Activated CD4-positive, alpha-beta T cell treated with anti-CD3 and anti-CD28 coated beads, Interleukin-2, amount 10 ng/mL, durations not matched to agents 24 days and 14 days (primary cell): ENCODE measurements at places on chromosomes 4 and X. TPM values are rescaled to one million over a fixed set of nuclear protein-coding genes. Genes with fewer than 3 reads are reported as not detected.
A peak's percentile ranks its signal among the peaks of the same experiment; 100 is the strongest.

- DNase-seq, result no peak
Observed at GRCh38 chr4:174933083-174933482, 14.9 kb downstream of the ADAM29 start.

DNA sequence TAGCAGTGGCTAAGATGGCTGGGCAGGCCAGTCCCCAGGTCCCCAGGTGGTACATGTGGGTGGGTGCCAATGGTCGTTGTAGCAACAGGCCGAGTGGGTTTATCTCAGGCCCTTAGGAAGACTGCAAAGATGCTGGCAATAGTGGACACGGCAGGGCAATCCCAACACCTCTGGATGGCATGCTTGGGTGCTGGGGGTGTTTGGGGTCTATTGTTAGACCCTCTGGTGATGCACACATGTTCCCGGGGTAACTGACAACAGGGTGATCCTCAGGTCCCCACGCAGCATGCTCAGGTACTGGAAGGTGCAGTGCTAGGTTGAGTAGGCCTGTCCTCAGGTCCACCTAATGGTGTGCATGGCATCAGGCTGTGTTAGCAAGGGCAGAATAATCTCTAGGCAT, 267.5 kb downstream of the ANKRD50 start:
- DNase-seq, result no peak

GRCh38 chr4:6688879-6689505, 4.7 kb upstream of the S100P start:
- DNase-seq, result peak; percentile 92

Gene GABRE
- total RNA-seq, result not detected in 2 replicates

DNA sequence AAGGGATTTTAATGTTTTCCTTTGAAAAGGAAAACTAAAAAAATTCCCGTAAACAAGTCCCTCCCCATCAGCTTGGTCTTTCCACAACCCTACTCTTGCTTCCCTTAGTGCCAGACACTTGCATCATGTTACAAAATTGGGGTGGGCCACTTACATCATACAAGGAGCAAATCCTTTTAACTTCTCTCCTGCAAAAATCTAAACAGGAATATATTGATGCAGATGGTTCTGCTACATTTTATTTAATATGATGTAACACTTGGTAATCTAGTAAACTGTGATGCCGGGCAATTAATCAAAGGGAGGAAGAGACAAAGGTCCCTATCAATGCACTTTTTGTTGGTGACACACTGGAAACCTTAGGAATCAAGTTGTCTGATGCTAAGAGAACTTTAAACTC, 125.3 kb downstream of the UBE2K start:
- DNase-seq, result no peak

Gene UGT2A1
- total RNA-seq, result not detected in 2 replicates

DNA sequence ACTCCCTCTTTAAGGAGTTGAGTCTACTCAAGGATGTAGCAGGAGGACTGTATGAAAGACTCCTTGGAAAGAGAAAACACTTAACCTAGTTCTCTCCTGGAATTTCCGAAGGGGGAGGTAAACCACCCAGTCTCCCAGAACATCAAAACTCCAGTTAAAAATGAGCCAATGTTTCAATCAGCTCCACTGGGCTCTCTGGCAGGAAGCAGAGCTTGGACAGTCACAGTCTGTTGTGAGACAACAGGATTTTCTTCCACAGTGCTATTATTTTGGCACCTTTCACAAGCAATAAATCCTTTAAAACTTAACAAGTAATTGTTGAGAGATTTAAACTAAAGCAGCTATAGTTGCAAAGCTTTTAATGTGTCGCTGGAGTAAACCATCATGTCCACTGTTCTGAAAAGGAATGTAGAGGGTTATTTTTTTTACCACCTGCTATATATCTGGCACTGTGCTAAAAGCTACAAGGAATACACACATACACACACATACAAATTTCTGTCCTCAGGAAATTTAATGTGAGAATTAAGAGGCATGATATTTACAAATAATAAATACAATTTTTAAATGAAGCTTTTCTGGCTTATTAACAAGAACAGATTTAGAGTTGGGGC, 229.2 kb upstream of the INTU start:
- DNase-seq, result no peak

DNA sequence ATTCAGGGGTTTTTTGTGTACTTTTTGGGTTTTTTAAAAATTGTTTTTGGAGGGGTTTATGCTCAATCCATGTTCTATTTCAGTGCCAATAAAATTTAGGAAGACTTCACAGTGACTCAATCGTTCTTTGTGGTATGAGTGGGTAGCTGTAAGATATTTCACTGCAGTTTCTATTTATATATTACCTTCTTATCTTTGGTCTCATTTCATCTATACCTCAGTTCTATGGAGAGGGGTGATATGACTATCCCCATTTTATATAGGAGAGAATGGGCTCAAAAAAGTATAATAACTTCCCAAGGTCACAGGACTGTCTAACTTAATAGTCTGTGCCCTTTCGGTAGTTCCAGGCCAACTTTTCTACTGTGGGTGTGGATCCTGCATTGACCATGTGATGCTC, 74.4 kb downstream of the MSN start:
- DNase-seq, result no peak

GRCh38 chr4:61225656-61226055, 25.5 kb downstream of the ADGRL3 start:
- DNase-seq, result no peak

Gene RPA4
- total RNA-seq, result 0.68 and 0.78 TPM in 2 replicates

Gene ZNF81
- total RNA-seq, result 4.0 and 9.0 TPM in 2 replicates

GRCh38 chr4:174523025-174523693, 871 bp upstream of the HPGD start:
- no peak for DNase-seq

- peak; percentile 91 for DNase-seq
Observed at GRCh38 chr4:24488399-24489164, 95.8 kb downstream of the DHX15 start.

- DNase-seq, result no peak
Observed at GRCh38 chrX:54492340-54492739, 3.7 kb downstream of the FGD1 start.

- no peak for DNase-seq
Observed at GRCh38 chrX:23840674-23841073, 57.7 kb downstream of the SAT1 start.

GRCh38 chr4:147644471-147644870, 27.3 kb downstream of the TMEM184C start:
- no peak for DNase-seq

DNA sequence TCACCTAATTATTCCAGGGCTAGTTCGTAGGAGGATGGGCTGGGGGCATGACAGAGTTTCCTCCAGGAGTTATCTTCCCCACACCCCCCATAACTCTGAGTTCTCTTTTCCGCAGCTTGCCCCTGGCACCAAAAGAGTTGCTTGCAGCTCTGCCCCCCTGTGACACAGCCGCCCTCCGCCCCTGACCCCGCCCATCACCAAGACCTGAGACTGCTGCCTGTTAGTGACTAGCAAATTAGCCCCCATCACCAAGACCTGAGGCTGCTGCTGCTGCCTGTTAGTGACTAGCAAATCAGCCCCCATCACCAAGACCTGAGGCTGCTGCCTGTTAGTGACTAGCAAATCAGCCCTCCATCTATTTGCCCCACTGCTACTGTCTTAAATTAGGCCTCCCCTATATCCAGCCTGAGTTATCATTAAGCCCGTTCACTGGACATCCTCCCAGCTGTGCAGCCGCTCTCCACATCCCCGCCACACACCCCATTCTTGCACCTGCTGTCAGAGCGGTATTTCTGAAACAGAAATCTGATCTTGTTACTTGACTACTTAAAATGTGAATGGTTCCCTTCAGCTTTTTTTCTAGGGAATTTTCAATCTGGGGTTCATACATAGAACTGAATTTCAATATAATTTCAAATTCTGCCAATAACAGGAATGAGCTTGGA, 1.5 kb upstream of the PAPSS1 start:
- DNase-seq, result peak; percentile 75

Gene SPATA18
- total RNA-seq, result 0.07 TPM in 1 of 2 replicates, not detected in the other

DNA sequence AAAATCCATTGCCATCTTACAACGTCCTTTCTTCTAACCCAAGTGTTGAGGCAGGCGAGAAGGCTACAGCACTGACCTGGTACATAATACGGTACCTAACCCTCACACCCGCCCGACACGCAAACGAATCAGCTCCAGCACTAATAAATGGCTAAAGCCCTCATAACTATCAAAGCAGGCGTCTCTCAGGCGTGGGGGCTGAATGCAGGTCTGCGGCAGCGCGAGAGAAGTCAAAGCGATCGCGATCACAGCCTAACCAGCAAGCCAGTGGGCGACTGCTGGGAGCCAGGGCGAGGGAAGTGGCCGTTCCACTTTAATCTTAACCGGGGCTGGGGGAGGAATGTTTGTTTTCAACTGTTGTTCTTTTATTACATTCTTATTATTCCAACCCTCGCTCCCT, 1.5 kb downstream of the CDX4 start:
- DNase-seq, result no peak

GRCh38 chr4:152843481-152844090, 63.8 kb downstream of the ARFIP1 start:
- DNase-seq, result no peak
